ENCODE measurements at places on chromosomes 3 and 15.

DNA sequence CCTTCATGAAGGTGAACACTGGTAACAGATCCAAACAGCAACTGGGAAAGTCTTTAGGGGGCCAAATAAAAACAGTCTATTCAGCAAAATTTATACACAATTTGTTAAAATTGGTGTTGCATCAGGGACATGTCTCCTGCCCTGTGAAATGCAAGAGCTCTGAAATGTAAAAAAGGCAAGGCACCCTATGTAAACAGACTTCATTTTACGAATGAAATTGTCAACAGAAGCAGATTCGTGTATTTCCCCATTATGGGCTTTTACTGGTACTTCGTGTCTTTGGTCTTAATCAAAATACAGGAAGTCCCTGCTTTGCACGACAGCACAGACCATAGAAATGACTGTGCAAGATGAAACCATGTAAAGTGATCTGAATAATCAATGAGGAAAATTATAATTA is 127.3 kb upstream of the THBS1 start:
- no peak for DNase-seq

GRCh38 chr3:132638706-132639105 is 20.9 kb downstream of the ACAD11 start:
- DNase-seq, result no peak

DNA sequence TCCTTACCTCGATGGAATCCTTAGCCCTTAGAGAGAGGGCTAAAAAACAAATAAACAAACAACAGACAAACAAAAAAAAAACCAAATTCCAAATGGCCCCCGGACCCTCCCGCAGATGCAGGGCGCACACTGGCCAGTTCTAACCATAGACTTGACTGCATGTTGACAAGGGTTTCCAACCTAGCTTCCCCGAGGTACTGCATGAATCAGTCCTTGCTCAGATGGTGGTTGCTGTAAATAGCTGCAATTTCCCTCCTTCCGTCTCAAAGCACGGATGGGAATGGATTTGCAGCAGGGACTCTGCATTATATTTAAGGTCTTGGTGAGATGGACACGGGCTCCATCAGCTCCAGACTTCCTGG is 162.8 kb downstream of the CD47 start:
- DNase-seq, result no peak

DNA sequence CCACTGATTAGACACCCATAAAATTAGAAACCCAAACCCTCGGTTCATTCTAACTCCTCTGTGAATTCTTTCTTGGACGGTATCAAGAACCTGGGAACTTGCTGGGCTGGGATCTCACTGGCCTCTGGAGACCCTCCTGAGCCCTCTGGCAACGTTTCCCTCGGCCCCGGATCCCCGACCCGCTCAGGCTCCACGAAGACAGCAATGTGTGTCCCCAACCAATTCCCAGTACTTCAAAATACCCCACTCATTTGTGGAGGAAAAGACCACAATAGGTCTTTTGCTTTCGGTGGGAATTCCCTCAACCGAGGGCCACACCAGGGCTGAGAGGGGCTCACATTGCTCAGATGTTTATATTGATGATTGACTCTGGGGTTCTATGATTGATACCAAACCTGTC is 117.9 kb upstream of the PRR20G start:
- no peak for DNase-seq

DNA sequence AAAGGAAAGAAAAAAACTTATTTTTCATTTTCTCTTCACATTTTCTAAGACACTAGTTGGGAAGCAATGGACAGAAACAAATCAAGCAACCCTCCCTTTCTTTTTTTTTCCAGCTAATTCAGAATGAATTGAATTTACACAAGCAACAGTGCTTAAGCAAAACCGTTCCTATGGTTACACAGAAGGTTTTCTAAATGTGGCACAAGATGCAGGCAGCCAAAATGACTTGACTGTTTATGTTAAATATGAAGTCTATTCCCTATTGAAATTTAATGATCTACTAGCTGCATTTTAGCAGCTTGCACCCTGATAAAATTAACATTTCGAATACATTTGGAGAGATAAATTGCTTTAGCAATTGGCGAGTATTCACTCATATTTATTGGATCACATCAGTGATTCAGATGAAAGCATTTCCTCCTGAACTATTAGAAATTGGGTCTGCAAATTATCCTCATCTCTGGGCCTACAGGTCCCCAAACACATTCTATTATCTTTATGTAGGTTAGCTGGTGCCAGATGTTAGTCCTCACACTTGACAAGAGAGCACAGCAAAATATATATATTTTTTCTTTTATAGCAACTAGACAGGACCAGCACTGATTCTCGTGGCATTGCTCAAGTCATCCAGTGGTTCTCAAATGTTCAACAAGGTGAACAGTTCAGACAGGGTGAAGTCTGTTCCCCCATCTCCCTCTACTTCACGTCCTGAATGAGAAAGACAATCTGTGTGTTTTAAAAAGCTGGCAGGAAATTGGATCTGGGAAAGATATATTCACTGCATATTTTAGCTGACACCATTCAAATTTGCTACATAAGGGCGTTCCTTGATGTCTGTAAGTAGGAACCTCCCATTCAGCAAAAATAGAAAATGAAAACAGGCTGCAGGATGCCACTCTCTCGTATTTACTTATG is 463.6 kb upstream of the KCNMB2 start:
- DNase-seq, result no peak

DNA sequence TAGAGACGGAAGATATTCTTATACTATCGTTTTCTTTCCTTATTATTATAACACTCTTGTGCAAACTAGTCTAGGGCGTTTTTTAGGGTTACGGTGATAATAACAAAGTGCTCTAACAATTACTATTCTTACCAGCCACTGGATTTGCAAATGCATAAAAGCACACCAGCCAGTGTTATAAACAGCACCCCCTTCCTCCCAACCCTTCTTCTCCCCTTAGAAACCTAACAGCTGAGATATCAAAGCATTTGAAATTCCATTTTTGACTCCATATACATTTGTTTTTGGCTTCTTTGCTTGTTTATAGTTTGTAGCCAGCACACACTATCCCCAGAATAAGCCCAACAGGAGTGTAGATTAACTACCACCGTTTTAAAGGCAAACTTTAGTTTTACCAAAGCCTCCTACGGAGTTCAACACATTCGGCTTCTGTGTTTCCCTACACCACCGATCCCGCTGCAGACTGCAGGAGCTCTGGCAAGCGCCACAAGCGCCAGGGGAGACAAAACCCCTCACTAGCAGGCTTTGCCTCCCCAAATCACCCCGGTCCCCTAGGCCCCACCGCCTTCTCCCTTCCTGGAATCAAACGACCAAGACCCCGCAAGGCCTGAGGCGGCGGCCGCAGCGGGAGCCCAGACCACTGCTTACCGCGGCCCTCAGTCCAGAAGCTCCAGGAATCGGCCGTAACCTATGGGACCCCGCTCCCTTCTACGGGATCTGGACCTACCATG is 461 bp downstream of the COPB2 start:
- DNase-seq, result peak; percentile 20

- DNase-seq, result no peak
Measured at GRCh38 chr3:112739252-112739965, 98.5 kb upstream of the CCDC80 start.

GRCh38 chr15:32956006-32956405 is 238.2 kb downstream of the GREM1 start:
- no peak for DNase-seq

- DNase-seq, result no peak
Measured at GRCh38 chr3:2082871-2083480, 15.7 kb upstream of the CNTN4 start.

GRCh38 chr15:85282504-85283115 is 97.8 kb upstream of the AKAP13 start:
- no peak for DNase-seq

- no peak for DNase-seq
Measured at GRCh38 chr3:29705906-29706844, 425.3 kb downstream of the RBMS3 start.

DNA sequence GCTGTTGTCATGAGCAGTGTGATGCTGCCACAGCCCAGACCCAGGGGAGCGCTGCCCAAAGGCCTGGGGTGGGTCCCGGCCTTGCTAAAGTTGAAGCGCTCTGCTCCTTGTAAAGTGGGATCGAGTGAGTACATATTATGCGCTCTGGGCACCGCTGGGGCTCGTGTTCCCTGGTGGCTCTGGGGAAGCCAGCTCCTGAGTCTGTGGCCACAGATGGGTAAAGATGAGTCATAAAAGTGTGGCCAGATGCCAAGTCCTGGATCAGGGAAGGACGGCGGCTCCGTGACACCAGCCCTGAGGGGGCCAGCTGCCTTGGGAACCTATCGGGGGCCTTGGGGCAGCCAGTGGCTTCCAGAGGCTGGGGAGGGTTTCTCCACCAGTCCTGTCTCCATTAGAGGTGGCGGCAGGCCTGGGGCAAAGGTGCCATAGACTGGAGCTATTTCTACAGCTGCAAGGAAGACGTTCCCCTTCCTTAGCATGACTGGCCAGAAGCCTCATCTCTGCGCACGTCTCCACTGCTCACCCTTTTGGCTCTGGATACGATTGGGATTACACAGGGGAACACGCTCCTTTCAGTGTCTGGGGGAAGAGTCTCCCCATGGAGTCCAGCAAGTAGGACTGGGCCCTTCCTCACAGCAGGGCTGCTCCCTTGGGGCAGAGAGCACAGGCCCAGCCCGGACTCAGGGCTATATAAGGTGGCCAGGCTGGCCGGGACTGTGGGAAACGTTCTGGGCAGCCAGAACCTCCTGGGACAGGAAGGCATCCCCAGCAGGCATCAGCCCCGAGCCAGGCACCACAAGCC is 1.2 kb upstream of the ITIH4 start:
- no peak for DNase-seq

DNA sequence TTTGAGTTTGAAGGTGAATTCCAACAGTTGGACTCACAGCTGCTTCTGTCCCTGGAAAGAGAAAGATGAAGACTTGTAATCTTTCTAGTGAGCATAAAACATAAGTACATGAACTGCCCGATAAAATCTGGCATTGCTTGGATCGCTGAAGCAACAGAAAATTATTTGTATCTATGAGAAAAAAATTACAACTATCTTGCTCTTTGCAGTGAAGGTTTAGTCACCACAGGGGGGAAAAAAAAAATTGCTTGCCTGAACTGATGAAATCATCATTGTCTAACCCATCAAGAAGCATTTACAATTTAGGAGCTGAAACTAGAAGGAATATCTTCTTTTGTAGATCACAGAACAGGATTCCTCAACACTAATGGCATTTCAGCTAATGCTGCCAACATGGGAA is 20.0 kb downstream of the TMEM207 start:
- no peak for DNase-seq

GRCh38 chr15:49809894-49810609 is 189.2 kb downstream of the DTWD1 start:
- no peak for DNase-seq

- no peak for DNase-seq
Measured at GRCh38 chr15:91291673-91292072, 191.6 kb downstream of the SV2B start.

DNA sequence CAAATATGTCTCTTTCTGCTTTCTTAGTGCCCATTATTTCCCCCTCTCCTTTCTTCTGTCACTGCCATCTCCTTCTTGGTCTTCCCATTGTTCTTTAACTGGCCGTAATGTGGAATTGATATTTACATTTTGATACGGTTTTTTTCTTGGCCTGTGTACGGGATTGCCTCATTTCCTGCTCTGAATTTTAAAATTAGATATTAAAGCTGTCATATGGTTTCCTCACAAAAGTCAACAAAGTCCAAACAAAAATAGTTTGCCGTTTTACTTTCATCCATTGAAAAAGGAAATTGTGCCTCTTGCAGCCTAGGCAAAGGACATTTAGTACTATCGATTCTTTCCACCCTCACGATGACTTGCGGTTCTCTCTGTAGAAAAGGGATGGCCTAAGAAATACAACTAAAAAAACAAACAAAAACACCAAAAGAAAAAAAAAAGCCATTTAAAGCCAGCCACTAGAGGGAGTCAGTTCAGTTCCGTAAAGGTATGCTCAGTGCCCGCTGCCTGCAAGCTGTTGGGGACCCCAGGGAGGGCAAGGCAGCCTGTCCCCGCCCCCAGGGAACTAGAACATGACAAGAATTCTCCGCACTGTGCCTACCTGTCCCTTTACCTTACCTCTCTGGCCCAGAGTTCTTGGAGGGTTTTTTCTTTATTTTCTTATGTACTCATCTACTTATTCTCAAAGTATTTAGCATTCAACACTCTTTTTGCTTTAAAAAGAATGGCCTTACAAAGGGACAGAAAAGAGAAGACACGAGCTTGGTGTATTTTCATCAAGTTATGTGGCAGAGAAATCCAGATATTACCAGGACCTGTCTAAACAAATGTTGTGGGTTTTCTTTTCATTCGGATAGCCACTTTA is 30.0 kb upstream of the NR2E3 start:
- DNase-seq, result no peak

DNA sequence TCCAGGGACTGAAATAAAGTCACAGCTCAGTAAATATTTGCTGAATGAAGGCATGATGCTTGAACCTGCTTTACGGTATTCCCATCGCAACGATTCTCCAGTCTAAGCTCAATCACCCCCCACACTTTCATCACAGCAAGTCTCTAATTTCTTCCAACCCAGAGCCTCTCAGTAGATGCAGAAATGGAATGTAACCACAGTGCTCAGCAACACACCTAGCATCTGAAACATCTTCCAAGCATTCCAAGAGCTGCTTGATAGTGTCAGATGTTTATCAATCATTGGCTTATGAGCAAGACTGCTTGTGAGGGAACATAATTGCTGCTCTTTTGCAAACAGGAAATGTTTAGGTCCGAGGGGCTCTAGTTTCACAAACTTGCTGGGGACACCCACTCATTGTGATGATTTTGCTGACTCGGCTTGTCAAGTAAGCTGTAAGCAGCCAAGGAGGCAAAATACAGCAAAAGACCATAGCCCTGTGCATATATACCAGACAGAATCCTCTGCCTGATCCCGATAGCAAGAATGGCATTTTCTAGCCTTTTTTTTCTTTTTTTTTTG is 751.2 kb downstream of the NR2F2 start:
- no peak for DNase-seq

DNA sequence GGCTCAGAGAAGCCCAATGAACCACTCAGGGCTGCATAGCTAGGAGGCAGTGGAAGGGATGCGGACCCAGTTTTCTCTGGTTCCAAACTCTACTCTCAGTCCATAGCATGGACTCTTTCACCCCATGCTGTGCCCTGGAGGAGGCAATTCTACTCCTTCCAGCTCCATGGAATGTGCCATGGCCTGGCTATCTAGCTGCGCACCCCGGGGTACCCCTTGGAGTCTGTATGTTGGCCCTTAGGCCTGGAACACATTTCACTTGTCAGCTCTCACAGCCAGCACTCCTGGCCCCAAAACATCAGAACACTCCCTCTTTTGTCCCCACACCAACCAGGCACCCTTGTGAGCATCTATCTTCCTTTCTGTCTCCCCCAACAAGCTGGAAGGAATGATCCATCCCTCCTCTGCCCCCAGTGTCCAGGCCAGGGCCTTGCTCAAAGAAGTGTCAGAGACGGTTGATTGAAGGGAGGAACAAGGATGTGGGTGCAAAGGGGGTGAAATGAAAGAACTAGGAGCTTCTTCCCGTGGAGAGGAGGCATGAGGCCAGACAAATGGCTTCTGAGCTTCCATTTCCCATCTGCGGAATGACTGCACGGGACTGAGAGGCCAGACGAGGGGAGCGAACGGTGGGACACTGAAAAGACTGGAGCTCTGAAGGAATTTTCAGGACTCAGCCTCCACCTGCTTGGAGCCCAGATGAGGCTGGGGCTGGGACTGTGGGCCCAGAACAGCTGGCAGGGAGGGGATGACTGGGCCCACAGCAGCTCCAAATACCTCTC is 2.8 kb downstream of the PRSS50 start:
- DNase-seq, result no peak

GRCh38 chr3:103923907-103924306 is 1442.8 kb upstream of the ALCAM start:
- no peak for DNase-seq

Measured in activated CD4-positive, CD25-positive, alpha-beta regulatory T cell (primary cell).